Activated T-cell treated with anti-CD3 and anti-CD28 coated beads for 24 hours (primary cell): ENCODE measurements at places on chromosomes 5 and 9.

DNA sequence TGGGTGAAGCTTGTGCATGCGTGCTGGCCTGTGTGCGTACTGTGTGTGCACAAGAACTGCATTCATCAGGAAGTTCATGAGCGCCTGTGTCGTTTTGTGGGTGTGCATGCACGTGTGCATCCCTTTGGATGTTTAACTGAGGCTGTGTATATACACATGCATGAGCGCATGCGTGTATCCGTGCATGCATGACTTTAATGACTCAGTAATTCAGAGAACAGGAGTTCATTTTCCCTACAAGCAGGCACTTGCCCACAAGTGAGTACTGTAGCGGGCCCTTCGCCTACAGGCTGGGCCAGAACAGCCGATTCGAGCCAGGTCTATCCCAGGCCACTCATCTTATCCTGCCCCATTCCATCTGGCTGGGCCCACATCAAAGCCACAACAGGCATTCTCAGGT lies 29.8 kb downstream of the CORO2A start:
- DNase-seq, result no peak

- no peak for DNase-seq
Measured at GRCh38 chr5:145540375-145540774, 294.8 kb downstream of the PRELID2 start.

DNA sequence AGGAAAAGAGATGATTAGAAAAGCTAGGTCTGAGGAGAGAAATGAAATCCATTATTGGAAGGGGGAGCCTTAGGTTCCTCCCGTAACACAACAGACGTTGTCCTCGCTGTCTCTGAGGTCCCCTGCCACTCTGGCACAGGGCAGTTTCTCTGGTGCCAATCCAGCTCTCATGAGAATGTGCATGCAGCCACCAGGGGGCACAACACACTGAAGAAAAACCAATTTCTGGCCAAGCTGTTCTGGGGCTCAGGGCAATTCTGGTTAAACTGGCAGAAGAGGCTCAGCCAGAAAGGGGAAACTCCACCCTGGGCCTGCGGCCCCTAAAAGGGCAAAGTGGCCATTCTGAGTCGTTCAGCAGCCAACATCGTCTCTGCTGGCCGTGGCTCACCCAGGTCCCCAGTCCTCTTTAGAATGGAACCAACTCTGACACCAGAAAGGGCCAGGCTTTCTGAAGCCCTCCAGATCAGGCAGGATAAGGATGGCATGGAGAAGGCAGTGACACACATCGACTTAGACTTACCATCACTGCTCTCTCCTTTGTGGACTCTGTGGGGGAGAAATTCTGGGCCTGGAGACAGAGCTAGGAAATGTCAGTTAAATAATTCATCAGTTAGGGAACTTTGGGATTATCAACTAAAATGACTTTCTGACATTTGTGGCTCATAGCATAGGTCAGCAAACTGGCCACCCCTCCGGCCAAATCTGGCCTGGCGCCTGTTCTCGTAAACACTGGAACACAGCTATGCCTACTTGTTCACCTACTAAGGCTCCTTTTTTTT lies 58.5 kb upstream of the GOLPH3 start:
- peak; percentile 56 for DNase-seq

GRCh38 chr9:11931751-11932150 lies 761.4 kb upstream of the TYRP1 start:
- no peak for DNase-seq

DNA sequence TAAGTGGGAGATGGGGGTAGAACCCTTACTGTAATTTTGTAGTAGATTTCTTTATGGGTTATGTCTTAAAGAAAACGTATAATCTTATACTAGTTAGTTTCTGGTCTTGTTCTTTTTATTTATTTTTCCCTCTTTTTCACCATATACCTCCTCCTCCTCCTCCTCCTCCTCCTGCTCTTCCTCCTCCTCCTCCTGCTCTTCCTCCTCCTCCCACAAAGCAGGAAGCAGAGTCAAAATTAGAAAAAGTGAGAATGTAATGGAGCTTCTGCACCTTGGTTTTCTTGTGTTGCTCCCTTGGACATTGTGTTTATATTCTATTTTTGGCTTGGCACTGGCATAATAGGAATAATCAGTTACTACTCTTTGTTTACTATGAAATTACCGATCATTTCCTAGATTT lies 4.5 kb downstream of the MACIR start:
- no peak for DNase-seq

DNA sequence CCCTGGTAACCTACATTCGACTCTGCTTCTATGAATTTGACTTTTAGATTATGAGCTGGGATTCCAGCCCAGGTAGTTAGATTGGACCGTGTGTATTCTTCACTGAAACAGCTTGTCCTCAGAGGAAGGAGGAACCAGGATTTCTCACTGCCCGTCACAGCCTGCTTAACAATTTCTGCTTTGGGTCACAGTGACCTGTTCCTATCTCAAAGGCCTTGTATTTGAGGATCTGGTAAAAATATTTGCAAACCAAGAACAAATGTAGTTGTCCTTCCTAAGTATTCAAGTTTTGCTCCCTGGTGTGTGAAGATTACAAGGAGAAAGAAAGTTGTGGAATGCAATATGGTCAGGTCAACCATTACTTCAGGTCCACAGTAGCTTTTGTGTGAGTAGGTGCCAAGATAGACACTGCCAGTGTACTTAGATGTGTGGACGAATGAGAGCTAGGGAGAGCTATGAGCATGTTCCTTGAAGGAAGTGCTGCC lies 55.1 kb downstream of the KIF4B start:
- DNase-seq, result no peak

DNA sequence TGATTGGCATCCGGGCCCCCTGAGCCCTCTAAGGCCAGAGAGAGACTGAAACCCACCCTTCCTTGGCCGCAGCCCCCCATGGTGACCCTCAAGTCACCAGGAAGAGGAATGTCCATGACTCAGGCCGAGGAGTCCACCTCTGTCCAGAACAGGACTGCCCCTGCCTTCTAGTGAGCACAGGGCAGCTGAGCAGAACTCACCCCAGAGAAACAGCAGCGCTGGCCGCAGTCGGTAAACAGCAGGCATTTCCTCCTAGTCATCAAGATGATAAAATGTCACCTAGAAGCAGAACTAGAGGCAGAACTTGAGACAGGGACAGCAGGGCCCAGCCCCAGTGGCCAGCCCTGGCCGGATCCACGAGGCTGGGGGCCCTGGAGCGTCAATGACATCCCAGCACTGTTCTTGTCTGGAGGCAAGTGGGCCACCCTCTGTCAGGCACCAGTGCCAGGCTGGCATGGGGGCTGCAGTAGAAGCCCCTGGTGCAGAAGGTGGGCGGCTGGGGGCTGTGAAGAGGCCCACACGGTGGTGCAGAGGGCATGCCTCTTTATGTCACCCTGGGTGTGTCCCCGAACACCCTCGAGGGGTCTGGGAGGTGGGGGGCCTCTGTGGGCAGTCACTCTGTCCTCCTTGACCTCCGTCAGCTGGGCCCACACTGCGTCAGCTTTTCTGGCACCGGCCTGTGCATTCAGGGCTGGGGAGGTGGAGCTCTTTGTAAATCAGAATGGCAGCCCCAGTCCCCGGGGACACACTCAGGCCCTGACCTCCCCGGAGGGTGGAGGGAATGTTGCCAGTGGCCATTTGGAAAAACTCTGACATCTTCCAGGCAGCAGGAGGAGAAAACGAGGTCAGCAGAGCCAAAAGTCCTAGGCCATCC lies 83.0 kb downstream of the NTNG2 start:
- DNase-seq, result no peak

- DNase-seq, result no peak
Measured at GRCh38 chr9:126428534-126429175, 102.0 kb downstream of the MVB12B start.

DNA sequence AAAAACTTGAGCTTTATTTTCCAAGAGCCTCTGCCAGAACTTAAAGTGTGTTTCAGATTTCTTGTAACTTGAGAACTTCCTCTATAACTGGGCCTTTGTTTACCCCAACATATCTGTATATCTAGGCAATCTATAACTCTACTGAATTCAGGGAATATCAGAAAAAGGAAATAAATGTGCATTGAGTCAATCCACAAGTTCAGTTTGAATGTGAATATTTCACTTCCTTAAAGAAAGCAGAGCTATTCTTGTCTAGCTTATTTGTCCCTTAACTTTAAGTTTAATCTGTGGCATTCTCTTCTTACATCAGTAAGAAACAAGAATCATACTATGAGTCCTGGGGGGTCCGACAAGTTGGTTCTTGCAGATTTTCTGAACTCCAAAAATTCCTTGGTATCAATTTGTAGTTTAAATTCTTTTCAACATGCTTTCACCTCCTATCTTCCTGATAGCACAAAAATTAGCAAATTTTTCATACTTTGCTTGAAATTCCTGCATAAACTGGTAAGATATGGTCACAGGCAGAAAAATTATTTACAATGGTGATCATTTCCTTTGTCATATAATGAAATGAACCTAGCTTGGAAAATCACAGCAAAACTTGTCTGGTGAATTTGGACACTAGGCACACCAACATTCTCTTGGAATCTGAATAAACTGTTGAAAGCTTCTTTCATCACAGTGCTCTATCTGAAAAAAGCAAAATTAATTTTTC lies 19.8 kb upstream of the ITGA1 start:
- no peak for DNase-seq

DNA sequence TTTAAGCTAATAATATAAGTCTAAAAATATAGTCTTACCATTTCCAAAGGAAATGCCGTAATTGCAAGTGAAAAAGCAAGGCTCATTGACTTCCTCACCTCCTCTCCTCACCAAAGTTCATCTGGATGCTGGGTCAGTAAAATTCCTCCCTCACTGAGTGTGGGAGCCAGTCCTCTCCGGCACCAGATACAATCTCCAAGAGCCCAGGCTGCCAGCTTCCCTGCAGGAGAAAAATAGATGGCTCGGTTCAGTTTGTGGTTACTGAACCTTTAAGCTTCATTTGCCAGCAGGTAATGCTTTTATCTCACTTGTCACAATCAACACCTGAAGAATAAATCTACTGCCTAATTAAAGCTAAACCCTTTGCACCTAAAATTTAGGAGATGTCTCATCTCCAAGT lies 115.3 kb upstream of the VLDLR start:
- DNase-seq, result no peak

DNA sequence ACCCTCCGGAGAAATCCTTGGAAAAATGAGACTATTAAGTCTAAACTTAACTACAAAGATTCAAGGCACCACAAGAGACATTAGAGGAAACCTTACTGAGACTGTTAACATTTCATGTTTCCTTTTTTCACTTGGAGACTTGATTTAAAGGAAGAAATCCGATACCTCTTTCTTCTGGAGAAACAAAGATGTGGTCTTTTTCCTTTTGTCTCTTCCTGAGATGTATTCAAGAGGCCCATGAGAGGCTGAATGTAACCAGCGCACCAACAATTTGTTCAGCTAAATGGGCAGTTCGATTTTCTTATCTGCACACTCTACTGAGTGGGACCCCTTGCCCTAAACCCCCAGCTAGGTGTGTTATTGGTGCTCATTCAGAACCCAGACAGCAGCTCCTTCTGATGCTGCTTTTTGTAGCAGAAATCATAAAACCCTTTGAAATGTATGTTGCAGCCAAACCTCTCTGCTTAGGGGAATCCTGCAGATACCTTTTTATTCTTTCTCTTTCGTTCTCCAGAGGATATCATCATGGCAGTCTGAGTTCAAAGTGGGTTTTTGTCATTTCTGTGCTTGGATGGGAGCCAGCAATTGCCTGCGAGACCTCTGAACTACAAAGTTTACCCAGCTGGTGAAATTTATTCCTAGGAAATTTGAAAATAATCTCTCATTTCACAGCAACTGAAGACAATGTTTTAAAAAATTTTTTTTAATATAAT lies 41.9 kb upstream of the ACTBL2 start:
- no peak for DNase-seq

- no peak for DNase-seq
Measured at GRCh38 chr9:98995971-98996504, 52.3 kb downstream of the COL15A1 start.

DNA sequence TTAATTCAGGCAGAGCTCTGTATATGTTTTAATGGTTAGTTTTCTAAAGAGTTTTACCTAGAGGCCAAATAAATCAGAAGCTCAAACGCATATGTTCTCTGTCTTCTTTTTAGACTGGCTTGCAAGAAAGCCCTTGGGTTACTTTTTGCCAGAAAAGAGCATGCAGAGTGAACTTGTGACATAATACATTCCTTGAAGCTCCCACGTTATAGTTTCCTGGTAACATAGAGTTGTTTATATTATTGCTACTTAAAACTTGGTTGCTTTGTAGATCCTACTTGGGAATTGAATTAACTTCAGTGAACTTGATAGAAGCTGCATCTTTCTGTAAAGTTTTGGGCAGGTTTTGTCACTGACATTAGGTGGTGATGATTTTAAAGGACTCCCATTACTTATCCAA lies 102.9 kb downstream of the C9orf152 start:
- no peak for DNase-seq

DNA sequence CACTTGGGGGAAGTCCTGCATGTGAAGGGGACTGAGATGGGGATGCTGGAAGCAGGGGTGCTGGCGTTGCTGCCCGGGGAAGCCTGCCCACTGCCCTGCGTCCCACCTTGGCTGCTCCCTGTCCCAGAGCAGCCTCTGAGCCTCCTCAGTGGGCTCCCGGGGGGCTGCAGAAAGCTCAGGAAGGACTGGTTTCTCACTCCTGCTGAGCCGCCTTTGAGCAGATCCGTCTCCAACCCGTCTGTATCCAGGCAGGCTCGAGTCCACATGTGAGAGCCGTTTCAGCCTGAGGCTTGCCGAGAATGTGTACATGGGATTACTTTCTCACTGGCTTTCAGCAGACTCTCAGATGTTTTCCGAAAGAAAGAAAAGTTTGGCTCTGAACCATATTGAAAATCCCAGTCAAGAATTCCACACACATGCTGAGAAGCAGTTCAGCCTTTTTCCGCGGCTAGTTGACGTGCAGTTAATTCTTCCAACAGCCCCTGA lies 95.3 kb upstream of the COL5A1 start:
- DNase-seq, result no peak
